ENCODE measurements at places on chromosomes 12 and 14.

GRCh38 chr14:73741876-73742519 is 27.8 kb upstream of the PNMA1 start:
- no peak for DNase-seq

DNA sequence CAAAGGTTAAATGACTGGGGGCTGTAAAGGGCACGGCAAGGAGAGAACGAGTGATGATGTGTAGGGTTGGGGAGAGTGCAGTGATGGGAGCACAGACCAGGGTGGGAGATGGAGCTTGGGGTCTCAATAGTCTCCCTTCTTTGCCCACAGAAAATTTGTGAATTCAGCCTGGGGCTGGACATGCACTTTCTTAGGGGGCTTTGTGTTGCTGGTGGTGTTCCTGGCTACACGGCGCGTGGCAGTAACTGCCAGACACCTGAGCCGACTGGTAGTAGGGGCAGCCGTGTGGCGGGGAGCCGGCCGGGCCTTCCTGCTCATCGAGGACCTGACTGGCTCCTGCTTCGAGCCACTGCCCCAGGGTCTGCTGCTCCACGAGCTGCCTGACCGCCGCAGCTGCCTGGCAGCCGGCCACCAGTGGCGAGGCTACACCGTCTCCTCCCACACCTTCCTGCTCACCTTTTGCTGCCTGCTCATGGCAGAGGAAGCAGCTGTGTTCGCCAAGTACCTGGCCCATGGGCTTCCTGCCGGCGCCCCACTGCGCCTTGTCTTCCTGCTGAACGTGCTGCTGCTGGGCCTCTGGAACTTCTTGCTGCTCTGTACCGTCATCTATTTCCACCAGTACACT is 1.7 kb downstream of the FITM1 start:
- no peak for DNase-seq

GRCh38 chr12:93335603-93336162 is 42.0 kb upstream of the NUDT4 start:
- no peak for DNase-seq

- no peak for DNase-seq
Observed at GRCh38 chr14:20440882-20441281, 4.9 kb upstream of the KLHL33 start.

DNA sequence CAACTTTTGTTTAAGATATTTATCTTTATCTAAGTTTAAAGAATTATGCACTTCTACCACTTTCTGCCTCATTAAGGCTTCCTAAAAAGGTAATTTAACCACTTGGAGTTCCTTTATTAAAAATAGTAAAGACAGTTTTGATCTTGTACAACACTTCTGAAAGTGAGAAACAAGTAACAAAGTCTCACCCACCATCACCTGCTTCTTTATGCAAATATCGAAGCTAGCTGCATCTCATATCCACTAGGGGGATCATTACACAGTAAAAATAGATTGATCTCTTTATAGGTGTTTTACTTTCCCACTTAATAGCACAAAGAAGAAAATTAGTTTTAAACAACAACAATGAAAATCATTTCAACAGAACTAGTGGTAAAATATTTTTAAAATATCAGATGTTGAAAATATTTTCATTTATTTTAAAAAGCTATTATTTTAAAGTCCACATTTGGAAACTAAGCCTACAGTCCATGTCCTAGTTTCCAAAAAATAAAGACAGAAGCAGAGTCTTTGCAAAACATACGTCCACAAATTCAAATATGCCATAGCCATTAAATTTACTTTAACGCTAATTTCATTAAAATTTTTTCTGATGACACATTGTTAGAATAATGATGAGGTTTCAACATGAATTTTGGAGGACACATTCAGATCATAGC is 160.0 kb upstream of the SOX5 start:
- DNase-seq = peak; percentile 45

DNA sequence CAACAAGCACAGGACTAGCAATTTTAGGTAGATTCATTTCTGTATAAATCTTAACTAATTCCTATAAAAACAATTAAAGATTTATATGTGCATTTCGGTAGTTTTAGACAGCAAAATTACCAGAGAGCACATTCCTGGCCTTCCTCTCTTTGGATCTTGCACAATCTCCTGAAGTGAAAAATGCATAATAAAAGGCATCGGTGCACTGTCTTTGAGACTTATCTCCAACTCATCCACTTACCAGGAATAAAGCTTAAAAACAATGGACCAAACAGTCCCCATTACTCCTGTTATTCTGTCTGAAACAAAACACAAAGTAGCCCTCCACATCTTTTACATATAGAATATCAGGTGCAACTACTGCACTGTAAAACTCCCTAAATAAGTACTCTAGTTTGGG is 69.3 kb downstream of the HECTD1 start:
- DNase-seq = no peak

DNA sequence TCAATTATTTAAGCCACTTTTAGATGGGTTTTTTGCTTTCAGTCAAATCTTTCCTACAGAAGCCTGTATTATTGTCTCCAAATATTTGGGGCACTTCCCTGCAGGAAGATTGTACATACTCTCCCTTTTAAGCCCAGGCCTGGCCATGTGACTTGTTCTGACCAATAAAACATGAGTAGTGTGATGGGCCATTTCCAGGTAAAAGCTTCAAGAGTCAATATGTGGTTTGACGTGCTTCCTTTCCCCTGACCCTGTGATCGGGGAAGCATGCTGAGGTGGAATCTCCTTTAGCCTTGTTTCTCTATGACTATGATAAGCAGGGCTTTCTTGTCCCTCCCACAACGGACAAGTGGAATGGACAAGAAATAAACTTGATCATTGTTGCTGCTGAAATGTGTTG is 14.2 kb upstream of the NIN start:
- no peak for DNase-seq

GRCh38 chr12:99981639-99982190 is 3.0 kb downstream of the ANKS1B start:
- DNase-seq = no peak

DNA sequence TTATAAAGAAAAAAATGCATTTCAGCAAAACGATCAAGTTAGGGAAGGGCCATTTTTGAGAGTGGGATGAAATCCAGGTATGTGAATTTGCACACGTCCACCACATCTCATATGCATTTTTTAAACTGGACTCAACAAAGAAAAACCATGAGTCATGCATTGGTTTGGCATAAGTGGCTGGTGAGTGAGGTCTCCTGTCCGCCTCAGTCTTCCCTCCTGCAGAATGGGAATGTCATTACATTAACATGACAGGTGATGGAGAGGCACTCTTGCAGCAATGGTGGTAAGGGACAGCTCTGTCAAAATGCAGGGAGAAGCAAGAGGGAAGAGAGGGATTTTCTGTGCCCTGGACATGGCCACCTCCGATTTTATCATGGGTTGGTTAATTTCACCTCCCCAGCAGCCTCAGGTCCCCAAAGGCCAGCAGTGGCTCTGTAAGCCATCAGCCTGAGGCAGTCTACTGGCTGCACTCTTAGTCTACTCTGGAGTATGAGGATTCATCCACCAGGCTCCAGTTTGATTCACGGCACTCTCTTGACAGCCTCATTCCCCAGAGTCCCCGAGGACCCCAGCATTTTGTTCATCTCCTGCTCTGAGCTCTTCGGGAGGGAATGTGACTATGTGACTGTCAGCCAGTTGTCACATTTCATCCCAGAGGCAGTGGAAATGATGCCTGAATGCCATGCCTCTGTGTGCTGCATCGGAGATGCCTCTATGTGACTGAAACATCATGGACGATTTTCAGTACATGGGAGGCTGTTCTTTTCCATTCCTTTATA is 17.1 kb upstream of the PWP1 start:
- DNase-seq = no peak

- no peak for DNase-seq
Observed at GRCh38 chr12:5262885-5263284, 169.0 kb upstream of the NTF3 start.

DNA sequence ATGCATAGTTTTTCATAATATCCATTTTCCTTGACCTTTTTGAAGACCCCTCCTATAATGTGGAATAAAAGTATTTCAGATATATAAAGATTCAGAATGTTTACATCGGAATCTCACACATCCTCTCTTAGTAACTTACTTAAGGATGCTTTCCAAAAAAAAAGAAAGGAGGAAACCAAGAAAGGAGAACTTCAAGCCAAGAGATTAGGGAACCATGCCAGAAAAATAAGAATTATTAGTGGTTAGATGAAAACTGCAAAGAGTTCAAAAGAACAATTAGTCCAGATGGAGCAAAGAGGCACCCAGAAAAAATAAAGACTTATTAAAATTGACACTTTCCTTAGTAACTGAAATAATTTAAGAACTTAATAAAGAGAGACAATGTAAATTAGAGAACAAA is 179.2 kb downstream of the DUSP6 start:
- no peak for DNase-seq

DNA sequence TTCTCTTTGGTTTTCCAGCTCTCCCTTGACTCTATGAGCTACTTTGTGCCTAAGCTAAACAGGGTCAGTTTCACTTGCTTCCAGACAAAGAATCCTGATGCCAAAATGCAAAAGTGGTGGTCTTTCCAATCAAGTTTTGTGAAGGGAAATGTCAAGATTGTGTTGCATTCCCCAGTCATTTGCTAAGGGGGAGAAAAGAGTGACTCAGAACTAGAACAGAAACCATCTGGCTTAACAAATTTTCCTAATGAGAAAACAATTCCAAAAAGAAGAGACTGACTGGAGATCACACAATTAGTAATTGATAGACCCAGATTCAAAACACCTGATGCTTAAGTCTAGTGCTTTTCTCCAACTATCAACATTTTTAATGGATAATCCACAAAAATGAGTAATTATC is 235.1 kb upstream of the DIO2 start:
- peak; percentile 34 for DNase-seq

- peak; percentile 86 for DNase-seq
Observed at GRCh38 chr14:99793213-99794150, at the start of gene EML1. TSS of gene EML1 (plus strand) at chr14:99793413. CDS start at chr14:99793477, 64 bp downstream.

DNA sequence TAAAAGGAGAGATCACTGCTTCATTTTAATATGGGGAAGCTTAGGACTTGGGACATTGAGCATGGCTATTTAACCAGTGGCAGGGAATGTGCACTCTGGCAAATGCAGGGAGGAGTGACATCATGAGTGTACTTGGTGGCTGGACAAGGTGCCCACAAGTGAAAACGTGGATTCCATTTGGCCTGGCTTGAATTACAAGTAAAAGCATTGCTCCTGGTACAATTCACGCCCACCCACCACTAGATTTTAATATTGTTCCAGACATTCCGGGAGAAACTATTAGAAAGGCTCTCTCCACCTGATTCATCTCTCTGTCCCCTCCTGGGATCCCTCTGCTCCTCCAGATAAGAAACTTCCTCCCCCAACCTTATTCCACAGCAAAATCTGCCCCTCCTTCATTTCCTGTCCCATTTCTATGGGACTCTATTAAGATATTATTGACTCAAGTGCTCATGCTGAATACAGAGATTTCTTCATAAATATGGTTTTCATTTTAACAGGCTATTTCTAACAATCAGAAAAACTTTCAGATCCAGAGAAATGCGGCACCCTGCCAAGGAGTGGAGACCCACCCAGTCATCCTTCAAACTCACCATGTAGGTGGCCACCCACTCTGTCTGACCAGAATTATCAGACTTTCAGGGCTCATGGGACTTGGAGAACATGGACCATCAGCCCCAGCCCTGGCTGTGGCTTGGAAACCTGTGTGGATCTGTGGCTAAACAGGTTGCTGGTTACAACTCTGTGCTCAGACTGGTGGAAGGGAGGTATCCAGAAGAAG is 43.2 kb downstream of the SSPN start:
- DNase-seq = no peak

GRCh38 chr14:55572578-55572977 is 7.4 kb upstream of the KTN1 start:
- DNase-seq = no peak

DNA sequence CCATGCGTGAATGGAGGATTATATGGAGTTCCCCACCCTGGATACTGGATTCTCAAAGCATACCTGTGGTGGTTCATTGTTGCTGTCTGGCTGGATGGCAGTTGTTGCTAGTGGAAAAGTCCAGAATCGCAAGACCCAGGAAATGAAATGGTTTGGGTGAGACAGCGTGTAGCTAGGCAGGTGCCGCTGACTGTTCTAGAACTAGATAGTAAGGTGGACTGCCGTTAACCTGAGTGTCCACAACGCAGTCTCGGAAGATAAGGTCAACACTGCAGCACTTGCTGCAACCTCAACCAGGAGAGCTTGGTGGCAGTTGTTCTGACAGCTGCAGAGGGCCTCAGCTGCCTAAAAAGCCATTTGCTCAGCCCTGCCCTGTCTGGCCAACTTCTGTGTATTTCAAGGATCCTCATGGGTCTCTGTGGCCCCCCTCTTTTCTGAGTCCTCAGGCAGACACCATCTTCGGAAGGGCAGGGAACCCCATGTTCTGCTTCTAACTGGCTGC is 15.5 kb upstream of the IRF2BPL start:
- no peak for DNase-seq

DNA sequence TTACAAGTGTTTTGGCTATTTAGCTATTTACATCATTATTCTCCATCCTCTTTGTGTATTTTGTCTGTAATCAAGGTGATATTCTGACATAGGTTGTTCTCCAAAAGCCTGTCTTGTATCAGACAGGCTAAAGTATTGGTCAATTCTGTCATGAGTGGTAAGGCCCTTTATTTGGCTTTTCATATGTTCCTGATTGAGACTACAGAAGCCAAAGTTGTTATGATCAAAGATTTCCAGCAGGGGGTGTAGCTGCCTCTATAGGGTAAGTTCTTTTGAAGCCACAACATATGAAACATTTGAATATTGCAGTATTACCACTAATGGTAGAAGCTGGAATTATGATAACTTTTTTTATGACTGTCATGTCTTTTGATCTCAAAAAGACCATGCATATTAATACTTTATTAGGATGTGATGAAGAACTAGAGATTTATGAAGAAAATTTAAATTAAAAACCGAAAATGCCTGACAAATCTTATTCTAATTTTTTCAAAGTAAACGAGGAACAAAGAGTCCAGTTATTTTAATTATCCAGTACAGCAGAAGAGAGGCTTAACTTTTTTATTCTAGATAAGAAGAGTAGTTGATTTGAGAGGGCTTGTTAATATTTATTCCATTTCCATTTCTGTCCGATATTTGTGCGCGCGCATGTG is 3.4 kb upstream of the ARHGAP5 start:
- peak; percentile 78 for DNase-seq

GRCh38 chr14:64040044-64040443 is 187.2 kb downstream of the SYNE2 start:
- DNase-seq = peak; percentile 22

DNA sequence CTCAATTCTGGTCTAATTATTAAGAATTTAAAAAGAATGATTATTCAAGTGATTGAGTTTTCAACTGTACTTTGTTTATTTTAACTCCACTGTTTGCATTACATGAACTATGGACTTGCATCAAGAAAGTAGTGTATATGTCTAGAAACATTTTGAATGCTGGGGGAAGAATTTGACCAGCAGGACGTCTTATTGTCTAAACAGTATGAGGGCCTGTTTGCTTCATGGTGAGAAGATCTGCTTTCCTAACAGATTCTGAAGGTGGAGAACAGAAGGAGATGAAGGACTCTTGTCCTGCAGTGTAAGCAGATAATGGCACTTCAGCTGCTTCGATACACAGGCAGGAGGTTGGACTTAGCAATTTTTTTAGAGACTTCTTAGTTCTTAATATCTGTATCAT is 176.0 kb downstream of the DACT1 start:
- DNase-seq = no peak

GRCh38 chr12:95986635-95987570 is 9.2 kb downstream of the HAL start:
- DNase-seq = no peak

GRCh38 chr12:57330992-57331391 is 80.0 kb upstream of the STAC3 start:
- DNase-seq = no peak

GRCh38 chr14:25150934-25151790 is 101.2 kb upstream of the STXBP6 start:
- peak; percentile 76 for DNase-seq

GRCh38 chr14:77407158-77407557 is 16.2 kb downstream of the NOXRED1 start:
- no peak for DNase-seq
